Hematopoietic multipotent progenitor cell treated with erythropoietin and hydrocortisone succinate and interleukin-3 and kit ligand, for 4 days (in vitro differentiated cells): ENCODE measurements at places on chromosomes 11 and 22.
A peak's percentile ranks its signal among the peaks of the same experiment; 100 is the strongest.

DNA sequence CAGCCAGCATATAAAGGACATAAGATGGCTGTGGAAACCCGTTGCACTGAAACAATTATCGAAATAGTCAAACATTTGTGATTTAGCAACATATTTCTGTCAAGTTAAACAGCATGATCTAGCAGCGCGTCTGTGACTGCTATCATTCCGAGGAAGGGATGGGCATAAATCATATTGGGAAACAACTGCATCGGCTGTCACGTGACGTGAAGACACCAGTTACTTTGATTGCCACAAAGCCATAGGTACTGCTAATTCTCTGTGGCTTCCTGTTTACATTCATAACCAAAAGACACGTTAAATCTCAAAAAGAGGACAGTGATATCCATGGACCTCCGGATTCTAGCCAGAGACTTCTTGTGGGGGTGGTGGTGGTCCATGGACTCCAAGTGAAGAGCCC is 87.8 kb downstream of the CACNA1I start:
- DNase-seq, result peak; percentile 63

- peak; percentile 67 for DNase-seq
Measured at GRCh38 chr11:63639199-63639832, 25.1 kb upstream of the PLAAT3 start.

- no peak for DNase-seq
Measured at GRCh38 chr22:49956418-49956770, 4.2 kb upstream of the PIM3 start.

DNA sequence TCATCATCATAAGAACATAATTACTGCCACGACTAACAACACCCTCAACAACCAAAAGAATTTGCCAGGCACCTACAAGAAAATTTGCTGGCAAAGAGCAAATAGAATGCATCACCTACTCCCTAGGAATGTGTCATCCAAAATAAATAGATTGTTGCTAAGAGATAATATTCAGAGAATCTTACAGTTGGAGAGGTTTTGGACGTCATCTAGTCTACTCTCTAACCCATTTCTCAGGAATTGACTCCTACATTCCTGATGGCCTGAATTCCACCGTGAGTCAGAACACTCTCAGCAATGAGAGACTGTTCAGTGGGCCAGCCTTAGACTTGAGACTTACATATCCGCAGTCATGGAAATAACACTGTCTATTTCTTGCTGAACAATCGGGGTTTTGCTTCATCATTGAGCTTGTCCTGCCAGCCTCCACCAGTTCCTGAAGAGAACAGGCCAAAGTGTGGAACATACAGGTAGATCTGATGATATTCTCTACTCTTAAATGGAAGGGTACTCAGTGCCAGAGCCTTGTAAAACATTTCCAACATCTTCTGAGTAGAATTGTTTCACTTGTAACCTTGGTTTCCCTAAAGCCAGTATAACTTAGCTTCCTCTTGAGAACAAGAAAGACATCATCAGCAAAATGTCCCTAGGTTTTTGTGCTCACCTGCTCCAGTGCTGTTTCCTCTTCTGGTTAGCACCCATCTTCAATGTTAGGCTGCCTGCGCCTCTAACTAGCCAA is 8.3 kb downstream of the KIRREL3 start:
- DNase-seq, result no peak

DNA sequence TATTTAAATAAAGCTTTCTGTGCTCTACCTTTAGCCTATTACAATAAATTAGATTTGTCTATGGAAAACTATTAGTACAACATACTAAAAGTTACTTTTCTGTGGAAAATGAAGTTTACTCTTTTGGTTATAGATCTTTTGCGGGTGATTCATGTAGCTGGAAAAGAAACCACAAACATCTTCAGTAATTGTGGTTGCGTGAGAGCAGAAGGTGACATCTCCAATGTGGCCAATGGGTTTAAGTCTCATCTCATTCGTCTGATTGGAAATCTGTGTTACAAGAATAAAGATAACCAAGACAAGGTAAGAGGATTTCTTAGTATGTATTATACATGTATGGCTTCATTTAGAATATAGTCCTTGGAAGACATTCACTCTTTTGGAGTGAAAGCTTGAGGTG is 68.6 kb downstream of the ATXN10 start:
- DNase-seq, result no peak
